ENCODE measurements at places on chromosomes 7 and 10. TPM values are rescaled to one million over a fixed set of nuclear protein-coding genes. Genes with fewer than 3 reads are reported as not detected.

RHOBTB1 gene
- total RNA-seq = 11.0 TPM

GDF2 gene
- total RNA-seq = not detected

GRCh38 chr7:110010359-110010758 lies 1080.6 kb upstream of the LRRN3 start:
- no peak for DNase-seq
- no peak overlapping the region for H3K4me3 ChIP-seq
- H3K27ac ChIP-seq = no peak overlapping the region
- H3K27me3 ChIP-seq = no peaks in the 10 kb centered on the region

DNA sequence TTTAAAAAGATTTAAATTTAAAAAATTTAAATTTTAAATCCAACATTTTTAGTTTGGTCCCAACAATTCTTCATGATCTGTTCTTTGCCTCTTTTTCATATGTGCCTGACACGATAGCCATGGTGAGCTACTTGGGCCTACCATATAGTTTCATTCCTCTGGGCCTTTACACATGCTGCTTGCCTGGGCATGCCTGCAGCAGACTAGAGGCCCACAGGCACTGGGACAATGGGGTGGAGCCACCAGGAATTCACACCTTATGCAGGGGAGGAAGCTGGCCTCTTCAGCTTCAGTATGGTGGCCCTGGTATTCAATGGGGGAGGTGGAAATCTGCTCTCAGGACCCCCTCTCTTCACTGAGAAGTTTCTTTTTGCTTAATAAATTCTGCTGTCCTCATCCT lies 37.8 kb upstream of the ZNF365 start:
- H3K27me3 ChIP-seq = no peaks in the 10 kb centered on the region
- H3K4me3 ChIP-seq = no peak overlapping the region
- H3K27ac ChIP-seq = no peak overlapping the region
- DNase-seq = no peak
- H3K4me1 ChIP-seq = no peaks in the 10 kb centered on the region
- no peaks in the 10 kb centered on the region for H3K36me3 ChIP-seq

GPR158 gene
- 0.49 TPM for total RNA-seq

GRCh38 chr7:52779004-52779403 lies 256.4 kb upstream of the POM121L12 start:
- no peak overlapping the region for H3K27ac ChIP-seq
- no peak overlapping the region for H3K4me3 ChIP-seq
- DNase-seq = no peak
- H3K27me3 ChIP-seq = no peaks in the 10 kb centered on the region

ITGB8 gene
- total RNA-seq = 62.6 TPM

WNT16 gene
- total RNA-seq = 7.4 TPM

ANKRD30A gene
- total RNA-seq = not detected

Measured in vagina (tissue), 2 donors.